ENCODE measurements at places on chromosomes 2 and 18. TPM values are rescaled to one million over a fixed set of nuclear protein-coding genes. Genes with fewer than 3 reads are reported as not detected.

DNA sequence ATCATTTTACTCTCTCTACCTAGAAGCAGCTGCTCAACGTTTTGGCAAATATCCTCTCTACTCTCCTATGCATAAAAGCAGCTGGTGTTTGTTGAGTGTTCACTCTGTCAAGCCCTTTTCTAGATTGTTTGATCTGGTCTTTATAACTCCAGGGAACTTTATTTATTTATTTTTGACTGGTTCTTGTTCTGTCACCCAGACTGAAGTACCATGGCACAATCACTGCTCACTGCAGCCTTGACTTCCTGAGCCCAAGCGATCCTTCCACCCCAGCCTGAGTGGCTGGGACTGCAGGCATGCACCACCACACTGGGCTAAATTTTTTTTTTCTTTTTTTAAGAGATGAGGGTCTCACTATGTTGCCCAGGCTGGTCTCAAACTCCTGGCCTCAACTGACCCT lies 12.7 kb downstream of the CATIP start:
- peak; percentile 40 for DNase-seq

GRCh38 chr2:191065785-191066184 lies 51.8 kb upstream of the STAT1 start:
- no peak for DNase-seq

DNA sequence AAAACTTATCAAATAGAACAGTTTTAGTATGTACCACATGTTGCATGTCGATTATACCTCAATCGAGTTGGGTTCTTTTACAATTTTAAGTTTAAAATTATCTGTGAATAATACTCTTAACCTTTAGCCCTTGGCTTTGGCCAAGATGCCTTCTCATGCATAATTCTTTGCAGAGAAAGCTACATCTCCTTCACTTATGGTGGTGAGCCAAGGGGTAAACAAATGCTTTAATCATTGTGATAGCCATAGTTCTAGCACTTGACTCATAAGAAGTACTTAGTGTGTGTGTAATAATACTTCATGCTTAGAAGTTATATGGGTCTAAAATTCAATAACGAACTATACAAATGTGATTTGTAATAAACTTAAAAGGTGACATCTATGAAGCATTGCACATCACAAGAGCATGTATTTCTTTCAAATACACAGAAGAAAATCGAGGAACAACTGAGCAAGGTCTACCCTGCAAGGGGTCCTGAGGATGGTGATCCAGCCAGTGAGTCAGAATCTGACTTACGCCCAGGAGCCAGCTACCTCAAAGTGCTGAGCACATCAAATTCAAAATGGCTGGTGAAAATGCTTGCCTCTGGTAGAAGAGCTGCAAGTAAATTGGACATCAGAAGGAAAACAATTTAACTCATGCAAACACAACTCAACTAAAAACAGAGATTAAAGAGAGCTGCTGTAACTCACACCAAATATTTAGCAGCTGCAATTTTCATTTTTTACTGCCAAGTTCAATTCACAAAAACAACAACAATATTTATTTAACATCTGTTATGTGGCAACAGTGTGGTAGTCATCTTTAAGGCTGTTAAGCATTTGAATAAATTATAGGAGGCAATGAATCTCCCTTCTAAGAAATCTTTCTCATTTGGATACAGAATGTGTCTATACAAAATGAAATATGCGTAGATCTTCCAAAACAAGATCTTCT lies 23.8 kb upstream of the TTC39C start:
- no peak for DNase-seq

DNA sequence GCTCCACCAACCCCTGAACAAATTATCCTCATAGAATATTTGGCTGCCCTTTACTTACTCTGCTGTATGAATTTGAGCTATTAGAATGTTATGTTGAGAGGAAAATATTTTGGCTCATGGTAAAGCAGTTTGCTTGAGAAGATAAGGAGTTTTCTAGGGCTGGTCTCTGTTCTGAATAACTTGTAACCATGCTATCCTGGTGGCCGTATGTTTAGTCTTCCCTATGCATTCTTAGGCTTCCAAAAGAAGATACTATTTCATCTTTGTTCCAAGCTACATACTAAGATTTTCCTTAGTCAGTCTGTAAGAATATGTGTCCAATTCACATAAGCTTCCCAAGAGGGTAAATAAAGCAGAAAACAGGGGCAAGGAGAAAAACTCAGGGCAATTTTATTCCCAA lies 1105.1 kb upstream of the PIK3C3 start:
- DNase-seq, result no peak

DNA sequence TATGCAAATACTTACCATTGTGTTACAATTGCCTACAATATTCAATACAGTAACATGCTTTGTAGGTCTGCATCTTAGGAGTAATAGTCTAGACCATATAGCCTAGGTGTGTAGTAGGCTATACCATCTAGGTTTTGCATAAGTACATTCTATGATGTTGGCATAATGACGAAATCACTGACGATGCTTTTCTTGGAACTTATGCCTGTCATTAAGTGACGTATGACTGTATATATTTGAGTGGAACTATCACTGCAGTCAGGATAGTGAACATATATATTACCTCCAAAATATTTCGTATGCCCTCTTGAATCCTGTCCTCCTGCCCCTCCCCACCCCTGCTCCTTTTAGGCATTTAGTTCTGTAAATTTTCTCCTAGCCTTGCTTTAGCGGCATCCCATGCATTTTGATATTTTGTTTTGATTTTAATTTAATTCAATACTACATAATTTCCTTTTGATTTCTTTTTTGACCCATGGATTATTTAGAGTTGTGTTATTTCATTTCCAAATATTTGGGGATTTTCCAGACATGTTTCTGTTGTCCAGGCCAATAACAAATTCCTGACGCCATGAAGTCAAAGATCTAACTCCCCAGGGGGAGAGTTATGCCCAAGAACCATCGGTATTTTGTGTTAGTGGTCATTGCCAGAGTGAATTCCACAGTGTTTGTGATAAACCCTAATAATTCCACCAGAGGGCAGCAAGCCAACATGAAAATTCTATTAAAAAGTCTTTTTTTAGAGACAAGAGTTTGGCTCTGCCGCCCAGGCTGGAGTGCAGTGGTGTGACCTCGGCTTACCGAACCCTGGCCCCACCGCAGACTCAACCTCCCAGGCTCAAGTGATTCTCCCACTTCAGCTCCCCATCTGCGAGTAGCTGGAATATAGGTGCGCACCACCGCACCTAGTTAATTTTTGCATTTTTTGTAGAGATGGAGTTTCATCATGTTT lies 24.2 kb upstream of the CASP8 start:
- peak; percentile 87 for DNase-seq

DNA sequence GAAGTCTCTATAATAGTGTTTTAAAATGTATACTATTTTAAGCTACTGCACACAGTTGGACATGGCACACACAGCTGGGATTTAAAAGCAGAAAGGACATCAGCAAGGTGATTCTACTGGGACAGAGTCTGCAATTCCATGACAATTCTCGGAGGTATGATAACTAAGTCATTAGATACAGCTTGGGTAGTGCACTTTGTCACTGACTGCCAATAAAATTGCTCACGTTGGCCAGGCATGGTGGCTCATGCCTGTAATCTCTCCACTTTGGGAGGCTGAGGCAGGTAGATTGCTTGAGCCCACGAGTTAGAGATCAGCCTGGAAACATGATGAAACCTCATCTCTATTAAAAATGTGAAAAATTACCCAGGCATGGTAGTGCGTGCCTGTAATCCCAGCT lies 134.1 kb upstream of the SATB2 start:
- DNase-seq, result no peak

- DNase-seq, result no peak
These were observed 25.5 kb downstream of the MRPL35 start for GRCh38 chr2:86224645-86225355.

GRCh38 chr2:100645695-100646429 lies 83.1 kb downstream of the PDCL3 start:
- no peak for DNase-seq

DNA sequence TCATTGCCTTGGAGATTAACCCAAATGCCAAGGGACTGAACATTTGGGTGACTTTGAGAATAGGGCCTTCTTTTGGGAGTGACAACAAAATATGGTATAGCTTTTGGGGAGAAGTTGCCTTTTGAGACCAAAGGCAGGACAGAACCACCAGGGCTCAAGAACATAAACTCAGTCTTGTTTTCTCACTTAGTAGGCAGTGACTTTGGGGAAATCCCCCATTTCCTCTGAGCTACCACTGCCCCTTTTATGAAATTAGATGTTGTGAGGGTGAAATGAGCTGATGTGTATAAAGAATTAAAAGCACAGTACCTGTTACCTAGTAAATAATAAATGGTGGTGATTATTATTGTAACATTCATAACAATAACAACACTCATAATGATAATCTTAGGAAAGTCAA lies 36.5 kb downstream of the GPD2 start:
- no peak for DNase-seq

GRCh38 chr18:10064267-10064666 lies 150.5 kb downstream of the VAPA start:
- no peak for DNase-seq

DNA sequence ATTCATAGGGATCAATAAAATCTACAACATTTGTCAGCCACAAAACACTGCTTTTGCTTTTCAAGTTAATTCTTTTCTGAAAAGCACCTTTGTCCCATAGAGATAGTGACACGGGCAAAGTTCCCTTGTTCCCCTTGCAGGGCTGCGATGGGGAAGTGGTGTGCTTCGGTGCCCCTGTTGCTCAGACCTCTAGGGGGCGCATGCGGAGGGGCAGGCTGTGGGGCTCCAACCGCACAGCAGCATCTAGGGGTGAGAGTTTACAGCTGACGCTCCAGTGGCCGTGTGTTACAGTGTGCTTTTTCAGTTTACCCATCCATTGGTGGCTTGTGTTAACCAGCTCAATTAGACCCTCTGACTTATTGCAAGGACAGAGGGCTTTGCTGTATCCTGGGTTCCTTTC lies 1432.2 kb upstream of the ACVR2A start:
- DNase-seq, result no peak

- DNase-seq, result no peak
These were observed 118.2 kb downstream of the RTP5 start for GRCh38 chr2:241987726-241988125.

DNA sequence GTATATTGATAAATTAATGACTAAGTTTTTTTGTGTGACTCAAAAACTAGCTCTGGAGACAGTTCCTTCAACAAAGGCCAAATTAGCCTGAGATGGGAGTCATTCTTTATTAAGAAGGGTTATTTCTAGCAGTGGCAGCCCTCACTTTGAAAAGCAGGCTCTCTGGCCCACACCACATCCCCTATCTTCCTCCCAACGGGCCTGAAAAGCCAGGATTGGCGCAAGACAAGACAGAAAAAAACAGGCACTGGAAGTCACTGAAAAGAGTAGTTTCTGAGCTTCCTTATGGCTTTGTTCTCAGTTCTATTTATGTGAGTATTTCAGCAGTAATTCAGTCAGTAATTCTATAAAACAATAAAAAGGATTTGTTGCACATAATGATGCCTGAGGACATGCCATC lies 149.0 kb downstream of the LAMA3 start:
- no peak for DNase-seq

DNA sequence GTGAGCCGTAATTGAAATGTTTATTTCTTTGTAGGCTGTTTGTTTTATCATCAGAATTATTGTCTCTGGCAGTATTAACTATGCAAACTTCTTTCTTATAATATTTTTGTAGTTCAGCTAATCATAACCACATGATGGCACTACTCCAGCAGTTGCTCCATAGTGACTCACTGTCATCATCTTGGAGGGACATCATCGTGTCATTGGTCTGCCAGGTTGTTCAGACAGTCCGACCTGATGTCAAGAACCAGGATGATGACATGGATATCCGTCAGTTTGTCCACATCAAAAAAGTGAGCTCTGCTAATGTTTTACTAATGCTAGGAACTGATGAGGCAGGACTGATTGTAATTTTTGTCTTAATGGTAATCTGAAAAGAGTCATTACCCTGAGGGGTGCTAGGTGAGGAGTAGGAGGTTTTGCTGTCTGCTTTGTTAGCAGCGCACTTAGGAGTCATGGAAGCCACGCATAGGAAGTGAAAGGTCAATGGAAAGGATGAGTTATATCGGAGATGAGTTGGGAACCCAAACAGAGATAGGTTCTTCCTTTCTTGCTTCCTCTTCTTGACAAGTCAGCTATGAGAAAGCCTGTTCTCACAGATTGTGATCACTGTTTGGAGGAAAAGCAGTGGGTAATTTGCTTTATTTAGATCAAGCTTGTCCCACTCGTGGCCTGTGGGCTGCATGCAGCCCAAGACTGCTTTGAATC lies 49.2 kb downstream of the PIKFYVE start:
- DNase-seq, result no peak

GRCh38 chr18:48165111-48165866 lies 234.8 kb upstream of the SMAD2 start:
- peak; percentile 57 for DNase-seq

GRCh38 chr18:49020621-49021021 lies 69.9 kb upstream of the SMAD7 start:
- DNase-seq, result peak; percentile 73

DNA sequence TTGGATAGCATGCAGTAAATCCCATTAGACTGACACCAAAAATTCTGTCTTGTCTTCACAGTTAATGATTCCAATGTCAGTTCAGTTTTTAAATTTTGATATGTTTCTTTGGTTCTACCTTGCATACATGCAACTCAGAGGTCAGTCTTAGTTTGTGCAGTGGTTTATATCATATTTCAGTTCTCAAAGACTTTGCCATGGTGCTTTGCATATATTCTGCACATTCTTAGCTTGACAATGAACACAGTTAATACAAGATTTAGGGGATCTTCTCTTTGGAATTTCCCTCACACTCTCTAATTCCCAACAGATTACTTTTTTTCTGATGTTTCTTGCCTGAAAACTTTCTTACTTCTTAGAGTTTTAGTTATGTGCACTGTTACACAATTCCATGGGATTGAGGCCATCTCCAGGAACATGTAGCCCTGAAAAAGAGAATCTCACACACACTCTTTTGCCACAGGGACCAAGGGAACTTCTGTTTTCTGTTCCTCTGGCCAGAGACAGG lies 17.3 kb downstream of the NOL4 start:
- no peak for DNase-seq

DNA sequence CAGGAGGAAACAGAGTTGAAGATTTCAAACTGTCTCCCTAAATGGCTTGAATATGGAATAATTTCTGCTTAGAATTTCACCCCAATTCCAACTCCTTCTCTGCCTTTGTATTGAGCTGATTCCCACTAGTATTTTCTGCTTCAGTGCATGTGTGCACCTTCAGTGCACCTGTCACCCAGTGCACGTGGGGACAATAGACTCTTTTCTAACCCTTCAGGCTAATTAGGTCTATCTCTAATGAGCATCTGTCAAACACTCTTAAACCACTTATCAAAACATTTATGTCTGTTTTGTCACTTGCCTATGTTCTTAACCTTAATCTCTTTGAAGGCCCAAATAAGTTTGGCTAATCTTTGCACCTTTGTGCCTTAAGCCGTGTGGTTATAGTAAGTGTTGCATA lies 232.0 kb upstream of the NETO1 start:
- no peak for DNase-seq

GRCh38 chr2:128404709-128405466 lies 86.2 kb upstream of the HS6ST1 start:
- peak; percentile 30 for DNase-seq

GRCh38 chr2:135551356-135551755 lies 20.1 kb downstream of the R3HDM1 start:
- no peak for DNase-seq

CCDC102B gene
- 10.4 TPM for total RNA-seq

RAX gene
- not detected for total RNA-seq

ALPI gene
- not detected for total RNA-seq

INHA gene
- not detected for total RNA-seq

PARD3B gene
- 48.1 TPM for total RNA-seq

PLB1 gene
- 3.2 TPM for total RNA-seq

SP140 gene
- total RNA-seq, result 4.5 TPM

CRYGC gene
- total RNA-seq, result not detected

FBXO15 gene
- not detected for total RNA-seq
